Endothelial cell of umbilical vein (primary cell): ENCODE measurements at places on chromosomes 11 and 22.
A peak's percentile ranks its signal among the peaks of the same experiment; 100 is the strongest.

- DNase-seq, result peak; percentile 29
Observed at GRCh38 chr11:64146036-64146955, 19.6 kb downstream of the MACROD1 start.

DNA sequence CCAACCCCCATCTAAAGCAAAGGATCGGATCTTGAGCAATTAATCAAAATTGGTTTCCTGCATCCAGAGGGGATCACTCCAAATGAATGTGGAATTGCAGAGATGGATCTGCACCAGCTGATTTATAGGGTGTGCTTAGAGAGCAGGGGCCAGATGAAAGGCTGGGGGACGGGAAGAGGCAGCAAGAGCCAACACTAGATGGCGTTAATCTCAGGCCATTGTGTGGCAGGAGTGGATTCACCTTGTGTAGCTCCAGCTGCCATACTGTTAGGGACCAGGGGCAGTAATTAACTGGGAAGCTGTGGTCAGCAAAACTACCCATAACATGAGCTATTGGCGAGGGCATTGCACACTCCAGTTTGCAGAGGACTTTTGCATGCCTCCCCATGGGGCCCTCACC lies 35.6 kb downstream of the SERPINH1 start:
- peak; percentile 41 for DNase-seq

DNA sequence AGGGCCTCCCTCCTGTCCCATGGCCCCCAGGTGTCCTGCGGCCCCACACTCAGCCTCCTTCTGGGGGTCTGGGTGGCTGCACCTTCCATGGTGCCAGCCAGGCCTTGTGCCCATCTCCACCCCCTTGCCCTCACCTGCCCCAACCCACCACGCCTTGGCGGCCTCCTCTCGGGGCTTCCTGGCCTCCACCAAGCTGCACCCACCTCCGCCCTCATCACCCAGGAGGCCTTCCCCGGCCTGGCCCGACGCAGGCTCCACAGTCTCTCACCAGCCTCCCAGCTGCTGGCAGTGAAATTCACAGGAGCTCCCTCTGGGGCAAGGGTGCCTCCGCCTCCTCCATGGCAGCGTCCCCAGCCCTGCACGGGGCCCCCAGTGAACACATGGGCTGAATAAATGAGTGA lies 35.9 kb upstream of the WNT7B start:
- no peak for DNase-seq

DNA sequence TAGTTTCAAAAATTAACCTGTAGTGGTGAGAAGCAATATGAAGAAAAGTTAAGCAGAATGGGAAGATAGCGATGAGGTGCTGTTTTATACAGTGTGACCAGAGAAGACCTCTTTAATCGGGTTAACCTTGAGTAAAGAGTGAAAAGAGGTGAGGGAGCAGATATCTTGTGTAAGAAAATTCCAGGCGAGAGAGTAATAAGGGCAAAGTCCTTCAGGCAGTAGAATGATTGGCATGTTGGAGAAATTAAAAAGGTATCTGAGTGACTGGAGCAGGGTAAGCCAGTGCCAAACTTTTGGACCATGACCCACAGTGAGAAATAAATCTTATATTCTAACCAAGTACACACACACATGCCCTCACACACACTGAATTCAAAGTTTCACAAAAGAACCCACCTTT lies 374.7 kb upstream of the LARGE1 start:
- no peak for DNase-seq

DNA sequence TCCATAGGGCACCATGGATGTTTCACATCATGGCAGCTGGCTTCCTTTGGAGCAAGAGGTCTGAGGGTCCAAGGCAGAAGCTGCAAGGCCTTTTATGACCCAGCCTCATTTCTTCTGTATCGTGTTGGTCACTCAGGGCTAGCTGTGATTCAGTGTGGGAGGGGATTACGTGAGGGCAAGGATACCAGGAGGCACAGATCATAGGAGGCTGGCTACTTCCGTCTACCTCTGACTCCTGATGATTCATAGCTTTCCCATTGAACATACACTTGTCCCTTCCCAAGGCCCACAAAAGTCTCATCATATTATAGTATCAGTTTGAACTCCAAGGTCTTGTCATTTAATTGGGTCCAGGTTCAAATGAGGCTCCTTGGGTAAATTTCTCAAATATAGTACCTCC lies 135.3 kb upstream of the ZBED5 start:
- no peak for DNase-seq

- DNase-seq, result no peak
Observed at GRCh38 chr22:43110927-43111623, 525 bp downstream of the BIK start.

DNA sequence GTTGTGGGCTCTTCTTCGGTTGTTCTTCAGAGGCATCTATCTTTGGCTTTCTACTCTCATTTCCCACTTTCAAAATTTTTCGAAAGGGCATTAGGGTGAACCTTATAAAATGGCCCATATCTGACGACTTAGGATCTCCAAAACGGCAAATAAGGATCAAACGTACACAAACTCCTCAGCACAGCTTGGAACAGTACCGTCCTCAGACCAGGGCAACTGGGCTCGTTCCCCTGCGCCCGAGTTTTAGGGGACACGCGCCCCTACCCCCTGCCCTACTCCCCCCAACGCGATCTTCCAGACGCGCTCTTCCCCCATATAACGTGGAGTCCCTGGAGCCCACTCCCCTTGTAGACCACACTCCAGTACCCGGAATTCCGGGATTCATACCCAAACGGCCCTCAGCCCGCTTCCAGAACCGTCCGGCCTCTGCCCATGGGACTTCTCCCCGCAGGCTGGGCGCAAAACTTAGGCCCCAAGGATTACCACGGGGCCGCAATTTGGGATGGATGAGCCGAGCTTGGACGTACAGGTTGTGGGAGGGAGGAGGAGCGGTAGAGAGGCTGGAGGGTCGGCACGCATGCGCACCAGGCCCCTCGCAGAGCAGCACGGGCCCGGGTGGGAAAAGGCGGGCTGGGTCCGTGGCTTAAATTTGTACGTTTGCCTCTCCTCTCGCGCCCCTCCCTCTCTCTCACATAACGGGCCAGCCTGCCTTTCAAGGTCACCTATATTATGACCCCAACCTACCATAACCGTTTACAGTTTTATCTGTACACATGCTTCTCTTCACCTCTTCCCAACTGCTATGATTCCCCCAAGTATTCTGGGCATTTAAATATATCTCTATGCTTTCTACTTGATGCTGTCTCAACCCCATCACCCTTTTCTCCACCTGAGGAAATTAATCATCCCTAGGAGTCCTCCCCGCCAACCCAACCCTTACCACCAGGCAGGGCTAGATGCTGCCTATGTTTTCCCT lies 3.4 kb downstream of the CCDC89 start:
- peak; percentile 57 for DNase-seq

- DNase-seq, result no peak
Observed at GRCh38 chr11:85974122-85974521, 94.8 kb downstream of the PICALM start.

- no peak for DNase-seq
Observed at GRCh38 chr11:1336836-1337646, 27.6 kb upstream of the TOLLIP start.
